Lower leg skin (tissue), 4 donors: ENCODE measurements at places on chromosomes 4 and X. TPM values are rescaled to one million over a fixed set of nuclear protein-coding genes. Genes with fewer than 3 reads are reported as not detected.

- no peak for DNase-seq
Observed at GRCh38 chr4:42501624-42502401, 104.5 kb downstream of the SHISA3 start.

The HEPH gene
- 19.6 TPM for total RNA-seq

DNA sequence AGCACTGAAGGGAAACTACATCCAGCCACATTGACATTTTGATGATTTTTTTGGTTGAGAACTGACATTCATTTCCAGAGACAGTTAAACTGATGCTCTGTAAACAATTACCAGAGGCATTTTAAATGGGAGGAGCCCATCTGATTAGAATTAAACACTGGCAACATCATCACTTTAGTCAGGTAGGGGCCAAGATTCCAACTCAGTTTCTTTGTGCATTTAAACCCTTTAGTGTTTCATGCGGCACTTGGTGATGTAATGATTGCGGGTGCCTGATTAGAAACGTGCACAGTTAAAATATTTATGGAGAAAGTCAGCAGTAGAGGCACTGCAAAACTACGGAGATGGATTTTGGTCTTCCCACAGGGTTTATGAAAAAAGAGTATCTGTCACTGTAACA lies 16.1 kb downstream of the TNIP3 start:
- no peak for DNase-seq

The SASH3 gene
- total RNA-seq, result 1.7 TPM

DNA sequence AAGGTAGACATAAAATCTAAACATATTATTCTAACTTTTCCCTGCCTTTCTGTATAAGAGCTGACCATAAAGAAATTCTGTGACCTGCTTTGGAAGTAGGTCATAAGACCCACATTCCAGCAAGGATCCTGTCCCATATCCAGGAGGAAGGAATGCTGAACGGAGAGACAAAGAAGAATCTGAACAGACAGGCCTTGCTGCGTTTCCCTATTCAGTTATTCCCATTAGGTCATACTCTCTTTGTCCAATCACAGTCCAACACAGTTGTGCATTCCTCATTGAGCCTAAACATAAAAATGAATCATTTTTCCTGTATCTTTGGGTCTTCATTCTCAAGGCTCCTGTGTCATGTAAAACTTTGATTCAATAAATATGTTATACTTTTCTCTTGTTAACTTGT lies 287.6 kb upstream of the TAPT1 start:
- no peak for DNase-seq
